ENCODE measurements at places on chromosomes 12 and 14.

DNA sequence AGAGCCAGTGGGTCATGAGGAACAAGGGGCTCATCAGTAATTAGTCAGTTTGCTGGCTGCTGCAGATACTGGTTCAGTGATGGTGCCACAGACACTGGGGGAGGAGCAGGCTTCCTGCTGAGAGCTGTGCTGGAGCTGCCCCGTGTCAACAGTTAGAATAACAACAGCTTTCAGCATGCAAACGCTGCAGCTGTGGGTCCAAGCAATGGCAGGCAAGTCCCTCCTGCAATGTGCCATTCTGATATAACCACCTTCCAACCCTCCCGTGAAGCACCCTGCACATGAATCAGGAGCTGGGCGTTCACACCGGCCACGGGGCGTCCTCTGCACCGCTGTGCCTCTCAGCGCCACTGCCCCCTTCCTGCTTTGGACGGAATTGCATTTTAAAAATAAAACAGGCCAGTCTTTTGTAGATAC lies 258.4 kb upstream of the SFSWAP start:
- peak; percentile 18 for DNase-seq

DNA sequence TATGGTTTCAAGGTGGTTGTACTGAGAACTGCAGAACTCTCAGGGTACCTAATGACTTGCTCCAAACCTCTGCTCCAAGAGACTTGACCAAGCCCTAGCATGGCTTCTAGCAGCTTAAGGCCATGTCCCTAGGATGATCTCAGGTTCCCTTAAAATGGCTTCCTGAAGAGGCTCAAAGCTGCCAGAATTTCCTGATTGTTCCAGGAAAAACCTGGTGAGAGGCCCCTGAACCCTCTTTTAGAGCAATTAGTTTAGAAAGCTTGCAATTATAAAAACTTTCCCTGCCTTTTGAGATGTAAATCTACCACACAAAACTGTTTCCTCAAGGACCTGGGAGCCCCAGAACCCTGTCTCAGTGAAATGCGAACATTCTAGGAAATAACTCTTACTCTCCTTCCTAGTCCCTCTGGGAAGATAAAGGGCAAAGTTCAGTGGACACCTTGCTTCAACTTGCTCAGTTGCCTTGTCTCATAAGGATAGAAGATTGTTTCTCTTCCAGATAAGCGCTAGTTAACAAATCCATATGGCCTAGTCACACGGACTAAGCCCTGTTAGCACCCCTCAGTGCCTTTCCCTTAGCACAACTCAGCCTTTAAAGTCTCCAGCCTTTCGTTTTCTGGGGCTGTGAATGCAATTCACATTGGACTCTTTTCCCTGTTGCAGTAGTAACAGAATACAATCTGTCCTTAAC lies 2.5 kb downstream of the CMAS start:
- DNase-seq: no peak

DNA sequence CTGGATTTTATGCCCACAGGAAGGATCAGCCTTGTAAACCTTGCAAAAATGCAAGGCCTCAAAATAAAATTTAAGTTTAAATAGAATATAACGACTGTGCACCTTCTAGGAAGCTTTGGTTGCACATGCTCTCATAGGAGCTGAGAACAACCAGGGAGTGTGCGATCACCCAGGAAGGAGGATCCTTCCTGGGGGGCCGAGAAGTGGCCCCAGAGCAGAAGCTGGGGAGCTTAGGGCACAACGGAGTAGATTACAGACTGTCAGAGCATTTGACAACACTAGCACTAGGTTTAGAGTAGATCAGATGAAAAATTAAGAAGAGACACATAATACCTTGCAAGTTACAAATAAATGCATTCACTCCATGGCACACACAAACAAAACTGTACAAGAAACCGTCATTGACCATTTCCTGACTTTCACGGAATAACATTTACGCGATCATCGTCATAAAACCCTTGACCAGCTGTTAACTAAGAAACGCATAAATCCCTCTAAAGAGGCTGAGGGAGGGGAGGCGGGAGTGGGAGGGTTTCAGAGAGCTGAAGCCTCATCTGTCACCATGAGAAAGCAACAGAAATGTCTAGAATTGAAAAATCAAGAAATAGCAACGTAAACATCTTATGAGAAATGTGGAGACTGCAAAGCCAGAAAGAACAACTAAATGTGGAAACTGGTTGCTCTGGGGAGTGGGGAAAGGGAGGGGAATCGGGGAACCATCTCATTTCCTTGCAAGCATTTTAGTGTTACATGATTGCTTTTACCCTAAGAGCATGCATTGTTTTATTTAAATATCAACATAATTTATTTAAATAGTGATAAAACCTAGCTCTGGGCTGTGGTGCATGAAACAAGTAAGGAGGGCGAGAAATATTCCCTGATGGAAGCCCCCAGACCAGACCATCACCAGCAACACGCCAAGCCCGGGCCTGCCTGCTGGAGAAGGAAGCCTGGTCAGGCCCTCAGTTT lies 13.1 kb upstream of the CCDC85C start:
- no peak for DNase-seq

DNA sequence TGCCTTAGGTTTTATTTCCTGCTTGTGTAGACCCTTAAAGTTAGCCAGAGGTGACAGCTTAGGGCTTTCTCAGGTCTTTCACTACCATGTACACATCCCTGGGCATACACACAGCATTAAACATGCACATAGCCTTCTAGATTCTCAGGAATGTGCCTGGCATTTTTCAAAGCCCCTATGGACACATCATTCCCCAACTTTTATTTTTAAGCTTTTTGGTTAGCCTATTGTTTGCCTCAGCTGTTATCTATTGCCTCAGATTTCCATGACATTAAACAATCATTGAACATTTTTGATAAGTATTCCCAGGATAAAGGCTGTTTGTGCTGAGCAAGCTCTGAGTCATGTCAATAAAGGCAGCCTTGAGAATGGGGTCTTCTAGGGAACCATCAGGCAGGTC lies 15.1 kb upstream of the PPM1A start:
- no peak for DNase-seq

GRCh38 chr12:6158749-6159148 lies 34.3 kb upstream of the VWF start:
- DNase-seq: peak; percentile 37

GRCh38 chr12:39227218-39227617 lies 215.7 kb downstream of the KIF21A start:
- no peak for DNase-seq

DNA sequence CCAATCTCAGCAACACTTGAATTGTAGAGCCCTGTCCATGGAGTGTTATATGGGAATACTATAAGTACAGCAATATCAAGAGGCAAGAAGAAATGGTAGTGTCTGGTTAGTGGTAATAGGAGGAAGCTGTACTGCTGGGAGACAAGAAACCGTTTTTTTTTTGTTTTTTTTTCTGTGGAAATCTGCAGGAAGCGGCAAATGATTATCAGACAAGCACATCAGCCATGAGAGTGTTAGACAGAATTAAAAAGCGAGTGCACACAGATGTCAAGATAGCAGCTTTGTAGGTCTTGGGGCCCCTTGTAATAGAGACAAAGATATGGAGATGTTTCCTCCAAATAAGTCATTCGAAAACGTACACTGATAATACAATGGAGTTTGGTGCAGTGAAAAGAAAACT lies 6.7 kb downstream of the TESPA1 start:
- no peak for DNase-seq

DNA sequence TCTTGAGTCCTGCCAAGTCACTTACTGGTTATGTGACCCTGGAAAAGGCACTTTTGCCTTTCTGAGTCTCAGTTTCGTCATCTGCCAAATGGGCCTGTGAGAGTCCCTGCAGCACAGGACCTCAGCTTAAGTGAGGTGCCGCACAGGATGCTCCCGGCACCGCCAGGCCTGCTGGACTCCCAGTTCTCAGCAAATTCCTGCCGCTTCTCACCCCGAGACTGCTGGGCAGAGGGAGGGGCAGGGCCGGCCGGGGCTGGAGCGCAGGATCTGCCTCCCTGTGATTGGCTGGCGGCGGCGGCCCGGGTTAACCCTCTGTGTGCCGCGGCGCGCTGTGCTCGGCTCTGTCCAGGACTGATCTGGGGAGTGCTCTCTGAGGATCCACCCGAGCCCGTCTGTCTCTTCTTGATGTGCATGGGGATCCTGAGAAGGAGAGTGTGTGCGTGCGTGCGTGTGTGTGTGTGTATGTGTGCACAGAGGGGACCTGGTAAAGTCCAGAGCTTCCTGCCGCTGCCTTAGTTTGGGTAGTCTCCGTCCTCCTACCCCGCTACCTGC lies 8.6 kb downstream of the SETD1B start:
- DNase-seq: peak; percentile 81

GRCh38 chr14:74019408-74020137 lies 424 bp downstream of the BBOF1 start:
- DNase-seq: no peak

DNA sequence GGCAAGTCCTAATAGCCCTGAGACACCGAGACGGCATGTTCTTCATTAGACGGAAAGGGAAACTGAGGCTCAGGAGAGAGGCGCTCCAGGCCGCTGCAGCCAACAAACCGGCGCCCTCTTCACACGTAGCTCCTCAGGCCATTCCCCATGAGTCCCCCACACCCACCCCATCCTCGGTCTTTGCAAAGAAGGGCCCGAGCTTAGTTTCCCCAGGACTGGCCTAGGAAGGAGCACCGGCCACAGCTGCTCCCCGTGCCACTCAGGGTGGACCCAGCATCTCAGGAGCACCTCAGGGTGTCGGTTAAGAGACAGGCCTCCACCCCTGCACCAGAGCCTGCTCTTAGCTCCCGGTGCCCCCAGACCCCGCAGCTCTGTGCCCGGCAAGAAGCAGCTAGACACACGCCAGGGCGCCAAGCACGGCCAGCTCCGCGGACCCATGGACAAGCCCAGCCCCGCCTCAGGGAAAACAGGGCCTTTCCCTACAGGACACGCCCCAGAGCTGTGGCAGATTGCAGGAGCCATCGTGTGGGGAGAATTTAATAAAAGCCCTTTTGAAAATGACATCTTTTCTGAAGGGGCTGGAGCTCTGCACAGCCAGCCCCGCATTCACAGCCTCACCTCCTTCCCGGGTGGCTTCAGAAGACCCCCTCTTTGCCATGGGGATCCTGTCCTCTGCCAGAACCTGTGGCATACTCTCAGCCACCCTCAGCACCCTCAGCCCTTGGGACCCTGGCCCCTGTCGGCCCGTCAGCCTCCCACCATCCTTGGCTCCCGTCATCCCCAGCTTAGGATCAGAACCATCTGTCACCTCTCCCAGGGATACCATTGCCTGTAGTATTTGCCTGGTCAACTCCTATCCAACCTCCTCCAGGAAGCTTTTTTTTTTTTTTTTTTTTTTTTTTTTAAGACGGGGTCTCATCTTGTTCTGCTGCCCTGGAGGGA lies 59.7 kb downstream of the LGMN start:
- no peak for DNase-seq

- no peak for DNase-seq
These were observed 305.1 kb upstream of the GARIN2 start for GRCh38 chr14:66884149-66884548.

DNA sequence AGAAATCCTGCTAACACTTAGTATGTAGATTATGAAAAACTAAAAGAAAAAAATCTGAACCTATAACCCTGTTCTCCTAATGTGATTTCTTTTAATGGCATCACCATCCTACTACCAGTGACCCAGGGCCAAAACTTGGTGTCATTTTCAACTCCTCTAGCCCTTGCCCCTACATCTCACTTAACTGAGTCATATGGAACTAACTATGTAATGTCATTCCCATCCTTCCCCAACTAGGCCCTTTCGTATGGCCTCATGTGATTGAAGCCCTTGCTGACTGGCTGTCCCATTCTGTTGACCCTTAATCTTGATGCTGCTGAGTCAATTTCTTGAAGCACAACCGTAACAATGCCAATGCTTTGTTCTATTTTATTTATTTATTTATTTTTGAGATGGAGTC lies 7.6 kb downstream of the DMAC2L start:
- DNase-seq: no peak

GRCh38 chr12:43004908-43005307 lies 415.4 kb upstream of the PRICKLE1 start:
- DNase-seq: no peak

GRCh38 chr14:78319887-78320635 lies 149.9 kb downstream of the NRXN3 start:
- no peak for DNase-seq

DNA sequence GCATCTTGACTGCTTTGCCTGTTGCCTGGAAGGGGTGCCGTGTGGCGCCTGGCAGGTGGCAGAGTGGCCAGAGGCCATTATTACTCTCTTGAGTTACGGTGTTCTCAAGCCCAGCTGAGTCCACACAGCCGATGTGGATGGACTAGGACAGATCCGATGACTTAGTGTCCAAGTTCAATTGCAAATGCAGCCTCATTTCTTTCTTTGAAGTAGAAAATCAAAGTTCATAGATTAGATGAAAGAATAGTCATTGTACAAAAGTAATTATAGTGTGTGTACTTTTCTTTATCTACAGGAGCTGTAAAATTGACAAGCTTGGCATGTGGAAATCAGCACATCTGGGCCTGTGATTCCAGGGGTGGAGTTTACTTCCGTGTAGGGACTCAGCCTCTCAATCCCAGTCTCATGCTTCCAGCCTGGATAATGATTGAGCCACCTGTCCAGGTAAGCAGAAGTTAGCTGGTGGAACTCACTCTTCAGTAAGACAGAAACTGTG lies 44.7 kb downstream of the ANKRD9 start:
- peak; percentile 40 for DNase-seq

DNA sequence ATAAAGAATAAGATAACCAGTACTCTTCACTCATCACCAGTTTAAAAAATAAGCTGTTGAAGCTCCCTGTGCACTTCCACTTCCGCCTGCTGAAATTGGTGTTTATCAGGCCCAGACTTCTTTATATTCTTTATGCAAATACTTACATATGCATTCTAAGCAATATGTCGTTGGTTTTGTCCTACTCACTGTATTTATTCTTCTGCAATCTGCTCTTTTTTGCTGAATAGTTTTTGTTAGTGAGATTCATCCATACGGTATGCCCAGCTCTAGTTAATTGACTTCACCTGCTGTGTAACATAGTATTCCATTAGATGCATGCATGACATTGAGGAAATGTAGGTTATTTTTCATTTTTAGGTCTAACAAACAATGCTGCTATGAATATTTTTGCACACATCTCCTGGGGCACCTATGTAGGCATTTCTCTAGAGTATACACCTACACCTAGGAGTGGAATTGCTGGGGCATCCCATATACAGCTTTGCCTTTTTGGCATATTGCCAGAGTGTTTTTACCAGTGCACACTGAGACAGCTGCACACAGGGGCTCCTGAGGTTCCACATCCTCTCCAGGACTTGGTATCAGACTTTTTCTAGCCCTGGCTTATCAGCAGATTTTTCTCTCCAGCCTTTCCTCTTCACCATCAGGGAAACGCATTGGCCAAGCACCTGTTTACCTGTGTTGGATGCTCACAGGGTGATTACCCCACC lies 1.0 kb upstream of the NRIP2 start:
- DNase-seq: no peak

DNA sequence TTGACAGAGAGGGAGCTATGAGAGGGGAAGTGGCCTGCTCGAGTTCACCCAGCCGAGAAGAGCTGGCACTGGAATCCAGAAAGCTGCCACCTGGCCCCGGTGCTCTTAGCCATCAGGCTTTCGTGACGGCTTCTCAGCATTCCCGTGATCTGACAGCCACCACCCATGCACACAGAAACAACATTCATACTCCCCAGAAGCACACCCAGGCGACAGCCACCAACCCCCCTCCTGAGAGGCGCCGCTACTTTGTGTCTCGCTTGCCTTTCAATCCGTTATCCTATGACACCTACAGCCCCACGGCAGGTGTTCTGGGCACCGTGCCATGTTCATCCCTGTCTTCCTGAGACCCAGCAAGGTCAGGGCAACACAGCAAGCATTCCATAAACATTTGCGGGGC lies 31.4 kb downstream of the PSMC1 start:
- DNase-seq: no peak

- DNase-seq: no peak
These were observed 151.4 kb downstream of the GXYLT1 start for GRCh38 chr12:41993283-41993682.
